Jurkat, Clone E6-1 (cell line): ENCODE measurements at places on chromosomes 12 and 14.
A peak's percentile ranks its signal among the peaks of the same experiment; 100 is the strongest.

GRCh38 chr14:69672356-69672755 is 61.0 kb downstream of the SUSD6 start:
- peak; percentile 22 for DNase-seq

DNA sequence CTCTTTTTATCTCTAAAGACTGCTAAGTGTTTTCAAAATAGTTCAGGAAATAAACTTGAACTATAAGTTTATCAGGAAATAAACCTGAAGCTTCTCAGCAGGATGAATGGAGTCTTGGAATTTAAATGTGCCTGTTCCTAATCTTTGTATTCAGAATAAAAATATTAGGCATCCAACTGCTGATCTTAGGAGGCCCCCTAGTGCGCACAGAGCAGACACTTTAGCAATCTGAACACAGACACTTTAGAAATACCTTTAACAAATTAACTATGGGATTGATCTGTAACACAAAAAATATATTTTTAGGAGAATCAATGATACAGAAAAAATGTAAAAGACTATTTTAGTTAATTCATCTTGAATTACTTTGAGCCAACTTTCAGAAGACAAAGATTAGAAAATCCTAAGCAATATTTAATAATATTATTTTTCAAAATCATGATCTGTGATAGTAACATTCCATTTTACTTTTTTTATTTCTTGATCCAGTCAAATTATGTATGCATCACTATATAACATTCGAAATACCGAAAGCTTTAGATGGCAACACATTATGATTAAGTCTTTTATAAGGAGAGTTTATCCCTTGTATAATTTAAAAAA is 80.9 kb downstream of the SLC41A2 start:
- peak; percentile 38 for DNase-seq

DNA sequence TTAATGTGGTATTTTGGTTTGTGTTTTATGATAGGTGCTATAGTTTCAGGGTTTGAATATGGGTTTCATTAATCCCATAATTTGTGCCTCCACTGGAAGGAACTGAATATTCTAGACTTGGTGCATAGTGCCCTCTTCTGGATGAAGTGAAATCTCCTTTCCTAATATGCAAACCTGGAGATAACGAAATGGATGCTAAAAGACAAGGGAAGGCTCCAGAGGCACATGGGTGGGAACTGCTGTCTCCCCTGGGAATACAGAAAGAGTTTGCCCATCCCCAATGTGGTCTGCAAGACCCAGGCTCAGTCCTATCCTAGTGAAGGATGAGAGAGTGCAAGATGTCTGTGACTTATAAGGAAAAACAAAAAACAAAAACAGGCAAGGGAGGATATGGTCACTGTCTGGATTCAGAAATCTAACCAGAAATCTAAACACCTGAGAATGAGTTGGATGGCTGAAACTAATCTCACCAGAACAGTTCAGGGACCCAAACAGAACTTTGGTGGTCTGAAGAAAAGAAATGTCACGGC is 142.3 kb upstream of the TMPO start:
- peak; percentile 60 for DNase-seq

DNA sequence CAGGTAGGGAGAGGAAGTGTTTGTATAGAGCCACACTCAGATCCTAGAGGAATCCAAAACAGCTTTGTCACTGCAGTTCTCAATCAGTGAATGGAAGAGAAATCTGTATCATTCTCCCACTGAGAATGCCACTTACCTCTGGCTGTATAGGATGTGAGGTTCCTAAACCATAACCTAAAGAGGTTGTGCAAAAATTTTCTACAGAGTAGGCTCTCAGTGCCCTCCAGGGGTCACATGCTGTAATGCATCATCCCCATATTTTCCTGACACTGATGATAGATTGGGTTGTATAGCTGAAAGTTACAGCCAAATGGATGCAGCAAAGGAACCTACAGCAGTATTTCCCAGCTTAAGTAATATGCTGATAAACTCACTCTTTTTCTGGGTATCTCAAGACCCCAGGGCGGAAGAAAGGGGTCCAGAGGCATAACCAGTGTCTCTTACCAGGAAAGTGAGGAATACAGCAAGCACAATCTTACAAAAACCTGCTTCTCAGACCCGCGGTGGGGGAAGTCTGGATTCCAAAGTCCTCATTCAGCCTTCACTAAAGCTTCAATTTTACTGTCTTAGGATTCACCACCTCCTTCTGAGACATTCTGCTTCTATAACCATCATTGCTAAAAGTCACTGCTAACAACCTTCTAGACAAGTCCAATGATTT is 3.8 kb downstream of the BCDIN3D start:
- peak; percentile 59 for DNase-seq

- DNase-seq: no peak
These were observed 47.5 kb downstream of the DLK1 start for GRCh38 chr14:100774164-100774537.

GRCh38 chr14:37894463-37894862 is 299.0 kb downstream of the TTC6 start:
- DNase-seq: no peak

- DNase-seq: no peak
These were observed 67.0 kb upstream of the ARHGAP5 start for GRCh38 chr14:32009976-32010581.

GRCh38 chr12:49533331-49533730 is 5.5 kb upstream of the KCNH3 start:
- no peak for DNase-seq

DNA sequence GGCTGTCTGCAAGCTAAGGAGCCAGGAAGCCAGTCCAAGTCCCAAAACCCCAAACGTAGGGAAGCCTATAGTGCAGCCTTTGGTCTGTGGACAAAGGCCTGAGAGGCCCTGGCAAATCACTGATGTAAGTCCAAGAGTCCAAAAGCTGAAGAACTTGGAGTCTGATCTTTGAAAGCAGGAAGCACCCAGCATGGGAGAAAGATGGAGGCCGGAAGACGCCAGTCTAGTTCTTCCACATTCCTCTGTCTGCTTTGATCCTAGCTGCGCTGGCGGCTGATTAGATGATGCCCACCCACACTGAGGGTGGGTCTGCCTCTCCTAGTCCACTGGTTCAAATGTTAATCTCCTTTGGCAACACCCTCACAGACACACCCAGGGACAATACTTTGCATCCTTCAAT is 58.5 kb downstream of the CAPS2 start:
- DNase-seq: no peak

- no peak for DNase-seq
These were observed 172.4 kb upstream of the GRIN2B start for GRCh38 chr12:14153803-14154202.
